NAMALWA (cell line): ENCODE measurements at places on chromosomes 6 and 20.
A peak's percentile ranks its signal among the peaks of the same experiment; 100 is the strongest.

DNA sequence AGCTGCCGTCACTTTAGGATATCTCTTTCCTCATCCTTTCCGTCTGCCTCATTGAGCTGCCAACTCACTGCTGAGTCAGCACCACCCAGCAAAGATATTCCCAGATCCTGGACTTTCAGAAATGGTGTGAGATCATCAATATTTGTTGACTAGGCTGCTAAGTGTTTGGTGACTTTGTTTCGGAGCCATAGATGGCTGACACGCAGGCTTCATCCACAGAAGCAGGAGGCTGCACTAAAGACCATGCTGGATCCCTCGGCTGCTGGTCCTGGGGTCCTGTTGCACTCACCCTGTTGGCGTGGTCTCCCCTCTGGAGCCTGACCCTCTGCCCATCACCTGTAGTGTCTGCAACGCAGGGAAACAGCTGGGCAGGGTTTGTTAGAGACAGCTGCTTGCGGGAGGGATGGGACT, 96.5 kb downstream of the ERMARD start:
- no peak for DNase-seq

GRCh38 chr6:73657201-73657600, 3.4 kb upstream of the SLC17A5 start:
- no peak for DNase-seq

GRCh38 chr20:53495398-53496092, 98.1 kb downstream of the ZNF217 start:
- no peak for DNase-seq

DNA sequence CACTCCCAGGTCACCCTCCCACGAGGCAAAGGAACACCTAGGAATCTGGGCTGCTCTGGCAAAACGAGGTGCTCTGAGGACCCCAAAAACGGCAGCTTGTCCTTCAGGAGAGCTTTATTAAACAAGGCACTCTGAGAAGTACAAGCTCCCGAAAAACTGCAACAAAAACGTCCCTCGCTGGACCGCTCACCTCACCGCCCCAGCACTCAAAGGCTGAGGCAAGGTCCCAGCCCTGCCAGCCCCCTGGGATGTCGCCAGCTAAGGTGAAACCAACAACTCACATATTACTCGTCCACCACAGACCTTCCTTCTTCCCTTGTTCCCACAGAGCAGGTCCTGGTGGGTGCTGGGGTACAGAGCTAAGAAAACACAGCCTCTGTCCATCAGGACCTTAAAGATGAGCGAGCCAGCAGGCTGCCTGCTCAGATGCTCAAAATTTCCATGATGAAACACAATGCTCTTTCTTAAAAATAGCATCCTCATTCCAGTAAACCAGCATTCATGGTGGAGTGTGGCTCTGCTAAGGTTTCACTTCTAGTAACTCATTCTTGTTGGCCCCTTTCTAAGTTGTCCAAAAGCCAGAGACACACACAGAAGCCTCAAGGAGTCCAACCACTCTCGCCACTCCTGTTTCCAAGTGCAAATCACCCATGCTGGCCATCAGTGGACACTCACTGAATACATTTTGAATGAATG, 35.9 kb downstream of the ATP9A start:
- DNase-seq, result no peak

GRCh38 chr6:18527836-18528743, 140.9 kb downstream of the RNF144B start:
- DNase-seq, result peak; percentile 43

DNA sequence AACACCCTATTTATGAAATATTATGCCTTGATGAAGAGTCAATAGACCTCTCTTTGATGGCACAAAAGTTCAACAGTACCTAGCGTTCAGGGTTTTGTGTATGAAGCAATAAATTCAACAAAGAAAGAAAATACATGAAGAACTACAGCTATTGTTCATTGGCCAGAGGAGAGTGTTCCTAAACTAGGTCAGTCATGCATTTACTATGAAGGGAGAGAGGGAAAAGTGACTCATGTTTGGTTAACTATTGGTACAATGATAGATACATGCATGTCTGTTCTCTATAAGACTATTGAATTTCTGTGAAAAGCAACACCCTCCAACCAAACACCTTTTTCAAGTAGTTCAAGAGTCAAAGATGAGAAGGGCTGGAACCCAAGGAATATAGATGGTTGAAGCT, 50.7 kb downstream of the CLIC5 start:
- DNase-seq, result no peak

DNA sequence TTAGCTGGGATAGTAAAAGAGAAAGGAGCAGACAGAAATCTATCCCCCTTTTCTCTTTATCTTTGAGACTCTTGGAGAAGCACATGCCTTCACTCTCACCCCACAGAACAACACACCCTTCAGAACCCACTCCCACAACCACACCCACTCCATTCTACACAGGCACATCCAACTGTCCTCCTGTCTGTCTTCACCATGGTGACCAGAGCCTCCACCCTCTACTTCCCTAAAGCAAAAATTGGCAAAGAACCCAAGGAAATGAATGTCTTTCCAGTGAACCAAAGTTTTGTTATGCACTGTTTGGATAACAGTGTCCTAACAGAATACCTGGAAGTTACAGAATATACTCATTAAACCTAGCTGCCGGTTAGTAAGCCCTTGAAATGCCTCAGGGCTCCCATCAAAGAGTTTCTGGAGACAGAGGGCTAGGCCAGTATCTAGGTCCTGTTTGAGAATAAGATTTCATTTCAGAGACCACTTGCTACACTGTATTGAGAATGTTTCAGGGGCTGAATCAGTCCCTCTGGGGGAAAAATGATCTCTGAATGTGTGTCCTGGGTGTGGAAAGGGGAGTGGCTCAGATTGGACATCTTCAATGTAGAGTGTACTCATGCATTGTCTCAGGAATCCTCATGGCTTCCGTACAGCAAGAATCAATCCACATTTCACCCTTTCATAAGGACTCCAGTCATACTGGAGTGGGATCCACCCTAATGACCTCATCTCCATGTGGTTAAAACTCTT, 101.1 kb downstream of the LY86 start:
- DNase-seq, result no peak

DNA sequence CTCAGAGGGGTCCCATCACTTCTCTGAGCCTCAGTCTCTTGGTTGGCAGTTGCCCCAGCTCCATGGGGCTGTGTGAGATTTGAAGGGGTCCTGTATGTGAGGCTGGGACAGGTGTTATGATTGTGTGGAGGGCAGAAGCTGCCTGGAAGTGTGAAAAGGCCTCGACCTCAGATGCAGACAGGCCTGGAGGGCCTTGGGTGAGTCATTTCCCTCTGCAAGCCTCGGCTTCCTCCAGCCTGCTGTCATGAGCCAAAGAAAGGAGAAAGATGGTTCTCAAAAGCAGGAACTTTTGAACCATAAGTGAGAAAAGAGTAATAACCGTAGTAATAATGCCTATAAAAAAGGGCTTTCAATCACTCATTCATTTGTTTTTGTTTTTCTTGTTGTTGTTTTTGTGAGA, 37.5 kb downstream of the SNAI1 start:
- no peak for DNase-seq

DNA sequence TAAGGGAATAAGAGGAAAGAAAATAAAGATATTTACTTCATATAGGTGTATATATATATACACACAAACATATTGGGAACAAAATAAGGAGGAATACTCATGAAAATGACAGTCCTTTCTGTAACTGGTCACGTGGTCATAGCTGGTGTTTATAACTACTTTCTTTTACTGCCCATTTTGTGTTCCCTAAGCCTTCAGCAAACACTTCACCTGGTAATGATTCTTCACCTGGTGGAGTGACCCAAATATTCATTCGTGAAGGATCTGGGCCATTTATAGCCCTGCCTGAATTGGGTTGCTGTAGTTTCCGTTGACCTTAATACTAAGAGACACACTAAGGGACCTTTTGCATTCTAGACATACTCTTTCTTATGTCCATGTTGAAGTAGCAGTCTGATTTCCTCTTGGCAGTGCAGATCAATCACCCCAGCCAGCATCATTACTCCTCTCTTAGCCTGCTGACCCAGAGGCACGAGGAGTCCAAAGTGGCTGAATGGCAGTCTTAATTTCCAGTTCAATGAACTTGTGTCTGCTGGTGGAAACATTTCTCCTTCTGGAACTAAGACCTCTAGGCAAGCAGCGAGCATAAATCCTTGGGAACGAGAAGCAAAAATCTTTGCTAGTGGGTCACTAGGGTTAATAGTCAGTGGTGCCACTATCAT, 39.9 kb upstream of the IYD start:
- DNase-seq, result no peak

DNA sequence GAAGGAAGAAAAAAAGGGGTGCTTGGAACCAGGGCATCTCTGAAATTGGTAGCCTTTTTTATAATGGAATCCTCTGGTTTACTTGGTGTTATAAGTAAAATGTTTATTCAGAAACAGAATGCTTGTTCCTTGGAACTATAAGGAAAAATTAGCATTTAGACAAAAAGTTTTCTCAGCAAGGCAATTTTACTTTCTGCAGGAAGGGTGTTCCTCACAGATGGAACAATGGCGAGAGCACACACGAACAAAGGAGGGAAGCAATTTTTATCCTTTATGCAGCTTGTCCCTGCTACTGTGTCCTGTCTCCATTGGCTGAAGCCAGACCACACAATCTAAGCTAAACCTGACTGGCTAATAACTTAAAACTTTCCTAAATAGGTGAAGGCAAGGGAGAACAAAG, 22.7 kb upstream of the FANCE start:
- DNase-seq, result no peak

DNA sequence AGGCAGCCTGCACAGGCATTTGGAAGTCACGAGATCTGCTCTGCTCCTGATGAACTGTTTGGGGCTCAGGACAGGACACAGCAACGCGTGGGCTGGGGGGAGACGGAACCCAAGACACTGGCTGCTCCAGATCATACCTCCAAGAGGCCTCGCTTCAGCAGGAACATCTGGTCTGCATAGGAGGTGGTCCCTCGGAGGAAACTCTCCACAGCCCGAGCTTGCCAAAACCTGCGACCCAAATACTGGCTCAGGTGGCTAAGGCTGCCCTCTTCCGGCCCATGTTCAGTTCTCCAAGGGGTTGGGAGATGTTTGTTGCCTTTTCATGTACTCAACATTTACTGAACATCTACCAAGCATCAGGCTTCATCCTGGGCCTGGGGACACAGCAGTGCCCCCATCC, 51.7 kb downstream of the MYH7B start:
- DNase-seq, result no peak

DNA sequence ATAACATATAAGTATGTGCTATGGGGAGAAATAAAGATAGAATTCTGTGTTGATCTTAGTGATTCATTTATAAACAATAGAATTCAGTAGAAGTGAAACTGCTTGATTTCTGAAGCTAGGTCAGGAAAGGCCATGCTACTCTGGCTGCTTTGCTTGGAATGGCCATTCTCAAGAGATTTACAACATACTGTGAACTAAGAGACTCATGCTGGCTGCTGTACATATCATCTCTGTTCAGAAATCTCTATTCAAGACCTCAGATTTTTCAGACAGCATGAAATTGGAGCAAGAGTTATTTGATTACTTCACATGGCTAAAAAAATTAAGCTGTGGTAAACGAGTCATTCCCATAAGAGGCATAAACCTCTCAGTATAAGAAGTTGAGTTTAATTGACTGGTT, 662.6 kb downstream of the BCKDHB start:
- no peak for DNase-seq

- peak; percentile 70 for DNase-seq
Measured at GRCh38 chr6:32664827-32665362, 1.6 kb downstream of the HLA-DQB1 start.

DNA sequence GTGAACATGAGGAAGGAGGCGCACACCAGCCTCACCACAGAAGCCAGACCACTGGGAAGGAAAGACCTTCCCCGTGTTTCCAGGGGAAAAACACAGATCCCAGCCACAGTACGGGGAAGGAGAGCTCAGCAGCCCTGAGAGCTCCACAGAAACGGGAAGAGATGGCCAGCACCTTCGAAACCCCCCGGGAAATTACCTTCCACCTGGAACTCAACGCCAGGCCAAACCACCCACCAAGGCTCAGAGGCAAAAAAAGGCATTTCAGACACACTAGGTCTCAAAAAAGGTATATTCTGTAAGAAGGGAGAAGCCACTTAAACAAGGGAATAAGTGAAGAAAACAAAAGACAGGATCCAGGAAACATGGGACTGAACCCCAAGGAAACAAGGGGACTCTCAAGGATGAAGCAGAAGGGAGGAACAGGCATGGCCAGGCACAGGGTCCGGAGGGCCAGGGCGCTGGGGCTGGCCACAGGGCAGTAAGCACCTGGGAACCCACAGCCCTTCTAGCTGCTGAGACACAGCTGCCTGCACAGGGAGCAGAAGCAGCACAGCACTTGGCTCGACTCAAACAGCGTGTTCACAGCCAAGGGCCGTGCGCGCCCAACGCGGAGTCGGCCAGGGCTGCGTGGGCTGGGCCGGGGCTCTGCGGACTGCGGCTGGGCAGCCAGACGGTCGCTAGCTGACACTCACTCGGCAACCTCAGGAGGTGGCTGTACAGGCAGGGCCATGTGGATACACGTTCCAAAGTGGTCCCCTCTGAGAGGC, 44.6 kb downstream of the TAF4 start:
- DNase-seq, result no peak

- DNase-seq, result no peak
Measured at GRCh38 chr6:166866839-166867637, 89.3 kb downstream of the RNASET2 start.

GRCh38 chr20:13221313-13221672, 219 bp downstream of the ISM1 start:
- no peak for DNase-seq

DNA sequence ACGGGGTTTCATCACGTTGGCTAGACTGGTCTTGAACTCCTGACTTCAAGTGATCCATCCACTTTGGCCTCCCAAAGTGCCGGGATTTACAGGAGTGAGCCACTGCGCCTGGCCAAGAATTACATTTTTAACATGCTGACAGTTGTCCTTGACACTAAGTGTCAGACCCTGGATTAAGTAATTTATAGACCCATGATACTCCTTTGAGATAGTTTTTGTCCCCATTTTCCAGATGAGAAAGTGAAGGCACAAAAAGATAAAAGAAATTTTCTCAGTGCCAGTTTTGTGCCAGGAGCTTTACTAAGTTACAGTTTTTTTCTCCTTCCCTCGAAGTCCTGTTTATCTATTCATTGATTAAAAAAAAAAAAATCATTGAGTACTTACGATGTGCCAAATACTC, 9.8 kb upstream of the EDEM2 start:
- DNase-seq, result no peak

- peak; percentile 75 for DNase-seq
Measured at GRCh38 chr20:7765221-7765620, 175.0 kb downstream of the HAO1 start.
